ENCODE measurements at places on chromosomes 4 and X.

GRCh38 chrX:102654696-102655095, 3.4 kb downstream of the GPRASP1 start:
- DNase-seq = no peak

DNA sequence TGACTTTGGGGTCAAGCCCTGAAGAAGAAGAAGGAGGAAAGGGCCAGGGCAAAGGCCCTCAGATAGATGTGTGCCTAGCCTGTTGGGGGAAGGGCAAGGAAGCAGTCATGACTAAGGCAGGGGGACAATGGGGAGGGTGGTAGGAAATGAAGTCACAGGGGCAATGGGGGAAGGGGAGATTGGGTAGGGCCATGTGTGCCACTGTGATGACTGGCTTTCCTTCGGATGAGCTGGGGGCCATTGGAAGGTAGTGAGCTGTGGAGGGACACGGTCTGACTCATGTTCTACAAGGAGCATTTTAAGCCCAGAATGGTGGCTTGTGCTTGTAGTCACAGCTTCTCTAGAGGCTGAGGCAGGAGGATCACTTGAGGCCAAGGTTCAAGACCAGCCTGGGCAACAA, 642.0 kb downstream of the MID1IP1 start:
- DNase-seq = no peak

- no peak for DNase-seq
Observed at GRCh38 chrX:39073131-39073530, 271.9 kb downstream of the MID1IP1 start.

DNA sequence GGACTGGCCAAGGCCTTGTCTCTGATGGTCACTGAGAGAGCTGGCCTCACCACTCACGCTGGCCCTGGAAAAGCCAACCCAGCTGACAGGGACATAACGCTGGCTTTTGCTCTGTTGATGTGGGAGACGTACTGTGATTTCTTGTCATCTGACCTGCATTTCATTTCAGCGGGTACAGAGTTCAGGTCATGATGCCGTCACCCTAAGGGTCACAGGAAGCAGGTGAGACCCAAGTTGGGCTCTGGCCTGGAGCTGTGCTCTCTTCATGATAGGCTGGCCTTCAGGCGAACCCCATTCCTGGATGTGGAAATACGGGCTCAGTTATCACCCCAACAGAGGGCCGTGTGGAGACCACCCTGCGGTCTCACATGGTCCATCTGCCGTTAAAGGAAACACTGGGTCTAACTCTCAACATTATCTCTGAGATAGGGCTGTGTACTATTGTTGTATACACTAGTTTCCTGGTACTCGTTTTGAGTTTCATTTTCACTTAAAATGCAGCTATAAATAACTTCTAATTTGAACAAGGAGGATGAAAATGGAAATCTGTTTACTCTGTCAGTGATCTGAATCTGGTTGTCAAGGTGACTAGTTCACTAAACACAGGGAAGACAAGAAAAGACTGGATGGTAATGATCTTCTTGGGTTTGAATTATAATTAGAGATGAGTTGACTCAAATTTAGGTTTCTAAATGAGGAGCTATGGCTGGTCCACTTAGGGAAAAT, 89.1 kb downstream of the TBC1D9 start:
- no peak for DNase-seq

DNA sequence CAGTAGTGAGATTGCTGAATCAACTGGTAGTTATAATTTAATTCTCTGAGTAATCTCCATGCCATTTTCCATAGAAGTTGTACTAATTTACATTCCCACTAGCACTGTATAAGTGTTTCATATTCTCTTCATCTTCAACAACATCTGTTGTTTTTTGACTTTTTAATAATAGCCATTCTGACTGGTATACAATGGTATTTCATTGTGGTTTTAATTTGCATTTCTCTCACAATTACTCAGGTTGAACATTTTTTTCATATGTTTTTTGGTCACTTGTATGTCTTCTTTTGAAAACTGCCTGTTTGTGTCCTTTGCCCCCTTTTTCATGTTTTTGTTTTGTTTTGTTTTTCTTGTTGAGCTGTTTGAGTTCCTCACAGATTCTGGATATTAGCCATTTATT, 880.2 kb downstream of the RAPGEF2 start:
- DNase-seq = no peak

DNA sequence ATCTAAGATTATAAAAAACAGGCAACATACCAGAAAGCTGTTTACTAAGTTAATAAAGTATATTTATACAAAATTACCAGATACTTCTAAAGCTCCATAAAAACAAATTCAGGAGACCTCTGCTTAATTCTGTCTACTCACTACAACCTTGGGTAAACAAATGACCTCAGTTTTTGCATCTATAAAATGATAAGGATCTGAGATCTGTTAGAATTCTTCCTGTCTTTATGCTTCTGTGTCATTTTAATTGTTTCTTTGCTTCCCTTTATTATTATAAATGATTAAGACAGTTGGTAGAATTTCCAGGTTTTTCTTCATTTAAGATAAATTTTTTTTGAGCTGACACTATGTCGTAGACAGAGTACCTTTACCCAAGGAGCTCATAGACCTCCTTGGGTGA, 76.0 kb downstream of the ANK2 start:
- no peak for DNase-seq

DNA sequence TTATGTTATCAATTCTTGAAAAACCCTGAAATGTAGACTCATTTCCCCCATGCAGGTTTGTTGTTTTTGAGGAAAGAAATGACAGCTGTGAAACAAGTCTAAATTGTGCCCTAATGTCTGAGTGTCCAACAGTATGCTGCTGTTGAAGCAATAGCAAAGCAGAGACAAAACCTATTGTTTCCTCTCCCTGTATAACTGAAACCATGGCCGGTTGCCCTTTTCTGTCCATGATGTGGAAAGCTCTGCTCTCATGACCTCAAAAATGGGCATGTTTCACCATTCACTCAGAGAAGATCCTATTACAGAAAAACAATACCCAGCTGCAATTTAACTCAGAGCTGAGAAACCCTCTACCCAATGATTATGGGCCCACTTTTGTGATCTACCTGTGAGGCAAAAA, 312.6 kb upstream of the FTHL17 start:
- no peak for DNase-seq

DNA sequence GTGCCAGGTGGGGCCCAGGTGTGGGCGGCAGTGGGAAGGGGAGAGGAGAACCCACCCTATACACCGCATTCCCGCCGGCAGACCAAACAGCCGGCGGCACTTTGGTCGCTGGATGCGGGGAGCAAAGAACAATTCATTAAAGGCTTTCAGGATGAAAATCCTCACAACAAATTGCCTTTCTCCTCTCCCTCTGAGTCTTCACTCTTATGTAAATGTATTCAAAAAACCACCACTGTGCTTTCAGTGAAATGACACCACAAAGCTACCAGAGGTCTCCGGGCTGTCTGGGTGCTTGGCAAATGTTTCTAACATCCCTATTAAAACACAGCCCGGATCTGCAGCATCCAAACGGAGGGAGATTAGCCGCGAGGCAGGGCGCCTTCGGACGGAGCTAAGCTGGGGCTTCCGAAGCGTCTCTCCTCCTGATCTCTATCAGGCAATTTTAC, 171.8 kb upstream of the TBL1X start:
- no peak for DNase-seq

DNA sequence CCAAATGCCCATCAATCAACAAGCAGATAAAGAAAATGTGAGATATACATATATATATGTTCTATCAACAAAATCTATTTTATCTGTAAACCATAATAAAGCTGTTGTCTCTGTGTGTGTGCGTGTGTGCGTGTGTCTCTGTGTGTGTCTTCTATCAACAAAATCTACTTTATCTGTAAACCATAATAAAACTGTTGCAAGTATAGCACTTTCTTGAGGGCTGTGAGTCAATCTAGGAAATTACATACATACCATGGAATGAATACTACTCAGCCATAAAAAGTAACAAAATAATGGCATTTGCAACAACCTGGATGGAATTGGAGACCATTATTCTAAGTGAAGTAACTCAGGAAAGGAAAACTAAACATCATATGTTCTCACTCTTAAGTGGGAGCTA, 12.5 kb upstream of the PLK4 start:
- no peak for DNase-seq

GRCh38 chr4:96099031-96099430, 259.1 kb downstream of the PDHA2 start:
- no peak for DNase-seq

DNA sequence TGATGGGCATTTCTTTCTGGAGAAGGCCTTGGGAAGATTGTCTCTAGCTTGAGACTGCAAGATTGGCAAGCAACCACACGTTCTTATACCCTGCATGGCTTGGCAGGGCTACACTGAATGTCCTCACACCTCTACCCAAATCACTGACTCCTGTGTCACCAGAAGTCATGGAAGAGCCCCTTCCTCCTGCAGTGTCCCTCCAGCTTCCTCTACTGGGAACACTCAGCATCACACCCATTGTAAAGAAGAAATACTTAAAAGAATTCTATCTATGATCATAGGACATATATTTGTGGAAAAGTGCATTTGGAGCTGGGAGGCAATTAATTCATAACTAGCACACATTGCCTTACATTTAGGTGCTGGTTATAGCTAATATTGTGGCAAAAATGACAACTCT, 113.1 kb downstream of the CCSER1 start:
- no peak for DNase-seq

DNA sequence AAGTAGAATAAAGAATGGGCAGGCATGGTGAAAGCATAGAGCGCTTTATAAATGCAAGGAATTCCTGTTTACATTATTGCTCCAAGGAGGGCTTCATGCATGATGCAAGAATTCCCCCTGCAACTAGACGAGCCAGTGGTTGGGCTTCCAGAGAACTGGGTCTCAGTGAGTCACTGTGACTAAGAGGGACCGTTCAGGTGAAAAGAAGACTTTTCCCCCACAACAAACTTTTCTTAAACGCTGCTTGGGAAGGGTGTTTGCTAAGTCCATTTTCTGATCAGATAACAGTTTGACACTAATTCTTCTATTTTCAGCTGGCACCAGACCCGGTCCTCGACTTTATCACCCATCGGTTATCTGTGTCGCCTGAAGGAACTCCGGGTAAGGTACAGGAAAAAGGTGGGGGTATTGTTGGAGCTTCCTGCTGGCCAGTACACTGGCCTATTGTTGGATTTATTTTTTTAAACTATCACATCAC, 40.1 kb downstream of the LDB2 start:
- no peak for DNase-seq

DNA sequence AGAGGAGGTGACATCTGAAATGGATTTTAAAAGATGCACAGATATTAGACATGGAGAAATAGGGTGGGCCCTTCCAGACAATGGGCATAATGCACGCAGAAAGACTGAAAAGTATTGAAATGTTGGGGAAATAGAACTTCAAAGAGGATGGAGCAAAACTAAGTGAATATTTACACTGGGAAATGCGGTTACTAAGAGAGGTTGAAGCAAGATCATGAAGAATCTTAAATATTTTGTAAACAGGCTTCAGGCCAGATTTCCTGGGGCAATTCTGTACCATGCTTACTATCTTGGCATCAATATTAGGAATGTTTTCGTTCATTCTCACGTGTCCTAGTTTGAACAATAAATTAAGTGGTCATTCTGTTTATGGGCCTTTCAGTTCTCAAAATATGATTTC, 216.3 kb downstream of the ADAMTS3 start:
- DNase-seq = no peak

DNA sequence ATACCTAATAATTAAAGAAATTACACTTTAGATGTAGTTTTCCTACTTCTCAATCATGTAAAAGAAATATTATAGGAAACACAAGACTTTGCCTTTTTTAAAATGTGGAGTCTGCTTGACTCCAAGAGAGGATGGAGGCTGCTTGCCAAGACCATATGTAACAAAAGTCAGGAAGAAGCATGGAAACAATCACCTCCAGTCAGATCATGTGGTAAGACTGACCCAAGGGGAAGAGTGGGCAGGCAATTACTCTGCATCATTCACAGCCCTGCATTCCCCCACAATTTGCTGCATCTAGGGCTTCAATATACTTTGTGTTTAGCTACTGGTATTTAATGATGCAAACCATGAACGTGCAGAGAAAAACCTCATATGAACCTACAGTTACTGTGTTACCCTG, 78.0 kb upstream of the RXFP1 start:
- no peak for DNase-seq

DNA sequence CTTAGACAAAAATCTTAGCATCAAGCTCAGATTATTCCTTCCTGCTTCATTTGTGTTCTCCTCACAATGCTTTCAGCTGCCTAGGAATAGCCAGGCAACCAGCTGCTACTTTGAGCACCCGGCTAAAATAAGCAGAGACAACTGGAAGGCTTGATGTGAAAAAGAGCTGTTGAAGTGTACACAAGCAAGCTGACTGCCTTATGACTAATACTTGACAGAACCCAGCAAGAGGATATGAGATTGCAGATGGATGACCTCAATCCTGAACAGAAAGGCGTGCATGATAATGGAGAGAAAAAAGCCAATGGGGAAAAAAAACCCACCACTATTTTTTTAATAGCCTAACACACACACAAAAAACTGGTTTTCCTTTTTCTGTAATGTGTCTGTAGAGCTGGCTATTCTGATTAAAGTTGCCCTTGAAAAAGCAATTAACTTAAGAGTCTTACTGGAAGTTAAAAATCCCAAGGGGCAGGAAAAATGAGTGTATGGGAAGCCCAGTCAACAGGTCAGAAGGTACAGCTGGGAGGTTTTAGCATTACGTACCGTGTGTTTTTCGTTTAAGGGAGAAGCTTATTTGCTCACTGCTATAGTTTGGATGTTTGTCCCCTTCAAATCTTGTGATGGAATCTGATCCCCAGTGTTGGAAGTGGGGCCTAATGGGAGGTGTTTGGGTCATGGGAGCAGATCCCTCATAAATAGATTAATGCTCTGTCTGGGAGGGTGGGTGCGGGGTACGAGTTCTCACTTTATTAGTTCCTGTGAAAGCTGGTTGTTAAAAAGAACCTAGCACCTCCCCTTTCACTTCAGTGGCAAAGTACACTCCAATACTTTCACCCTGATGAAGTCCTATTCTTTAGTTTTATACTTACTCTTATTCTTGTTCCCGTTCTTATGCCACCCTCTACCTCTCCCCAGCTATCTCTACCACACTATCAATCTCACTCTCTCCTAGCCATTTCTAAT, 37.1 kb upstream of the HERC6 start:
- no peak for DNase-seq

- DNase-seq = no peak
Observed at GRCh38 chrX:7950865-7951264, 23.7 kb upstream of the PNPLA4 start.

Measured in activated naive CD4-positive, alpha-beta T cell treated with Interleukin-2 at 50 U/mL for 16 hours (primary cell).